ENCODE measurements at places on chromosomes 1 and 21. TPM values are rescaled to one million over a fixed set of nuclear protein-coding genes. Genes with fewer than 3 reads are reported as not detected.

DNA sequence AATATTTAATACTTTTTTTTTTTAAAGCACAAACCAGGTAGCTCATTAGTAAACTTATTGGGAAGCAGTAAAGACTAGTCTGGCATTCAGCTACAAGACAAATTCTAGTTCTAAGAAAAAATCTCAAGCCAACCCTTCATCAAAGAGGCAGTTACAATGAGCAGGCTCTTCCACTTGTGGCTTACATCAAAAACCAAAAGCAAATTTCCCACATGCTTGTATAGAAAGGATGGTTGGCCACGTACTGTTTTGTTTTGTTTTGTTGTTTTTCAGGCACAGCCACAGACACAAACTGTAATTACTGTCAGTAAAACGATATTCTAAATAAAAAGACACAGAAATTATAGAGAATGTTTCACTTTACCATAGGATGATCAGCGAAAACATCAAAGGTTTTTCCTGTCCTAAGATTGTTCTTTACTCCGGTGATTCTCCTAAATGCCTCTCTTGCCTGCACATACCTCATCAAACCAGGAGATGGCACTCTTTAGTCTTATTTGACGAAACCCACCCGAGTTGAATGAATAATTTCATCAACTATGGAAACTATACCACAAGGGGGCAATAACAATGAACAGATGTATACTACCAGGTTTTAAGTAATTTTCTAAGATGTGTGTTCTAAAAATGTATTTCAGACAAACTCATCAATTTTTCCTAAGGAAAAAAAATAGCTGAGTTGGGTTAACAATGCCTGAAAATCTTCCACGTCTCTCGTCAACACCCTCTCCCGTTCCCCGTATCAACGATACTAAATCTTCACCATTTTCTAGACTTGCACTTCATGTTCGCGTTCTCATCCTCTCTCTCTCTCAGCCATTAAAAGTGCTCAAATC is 26.9 kb downstream of the RPL5 start:
- DNase-seq = peak; percentile 78

DNA sequence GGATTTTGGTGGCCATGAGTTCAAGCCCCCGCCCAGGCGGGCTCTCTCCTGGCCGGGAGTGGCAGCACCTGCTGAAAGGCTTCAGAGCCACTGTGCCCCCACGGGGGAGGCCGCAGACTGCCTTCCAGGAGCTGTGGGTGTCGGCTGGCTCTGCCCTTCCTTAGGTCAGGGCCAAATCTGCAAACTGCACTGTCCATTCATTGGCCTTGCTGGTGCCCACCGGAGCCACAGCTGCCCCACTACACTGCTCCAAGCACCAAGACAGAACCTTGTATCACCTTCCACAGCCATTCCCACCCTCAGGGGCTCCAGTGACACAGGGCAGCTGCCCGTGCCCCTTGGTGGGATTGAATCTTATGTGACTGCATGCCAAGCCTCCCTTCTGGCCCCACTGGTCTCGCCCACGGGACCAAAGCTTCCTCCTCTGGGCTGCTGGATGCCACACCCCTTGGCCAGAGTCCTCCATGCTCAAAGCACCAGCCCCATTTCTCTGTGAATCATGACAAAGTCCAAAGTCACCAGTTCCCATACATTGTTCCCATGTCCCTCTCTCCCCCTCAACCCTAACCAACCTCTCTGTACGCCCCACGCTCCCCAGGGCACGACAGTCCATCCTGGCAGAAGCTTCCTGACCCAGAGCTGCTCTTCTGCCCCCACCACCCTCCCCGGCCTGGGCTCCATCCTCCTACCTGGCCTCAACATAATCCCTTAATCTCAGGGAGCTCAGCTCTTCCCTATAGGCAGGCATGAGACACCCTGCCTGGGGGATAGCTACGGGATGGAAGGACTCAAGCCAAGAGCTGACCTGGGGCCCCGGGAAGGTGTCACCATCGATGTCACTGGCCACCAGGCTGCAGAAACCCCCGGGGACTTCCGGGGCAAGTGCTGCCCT is 20.9 kb upstream of the GPR153 start:
- no peak for DNase-seq

- no peak for DNase-seq
These were observed 70.3 kb downstream of the SYF2 start for GRCh38 chr1:25161981-25162380.

LRRC3 gene
- 3.4 TPM for total RNA-seq

KRTAP19-1 gene
- not detected for total RNA-seq
